ENCODE measurements at places on chromosomes 2 and 18. TPM values are rescaled to one million over a fixed set of nuclear protein-coding genes. Genes with fewer than 3 reads are reported as not detected.

GNLY gene
- total RNA-seq, result not detected

IL1RL1 gene
- 0.25 TPM for total RNA-seq

RGPD5 gene
- 31.5 TPM for total RNA-seq

RESP18 gene
- 1.2 TPM for total RNA-seq

UGT1A10 gene
- not detected for total RNA-seq

SH3YL1 gene
- 59.5 TPM for total RNA-seq

GAD1 gene
- 78.2 TPM for total RNA-seq

CDH2 gene
- total RNA-seq, result 150 TPM

FAM237A gene
- total RNA-seq, result not detected

ERFE gene
- total RNA-seq, result 0.74 TPM
